ENCODE measurements at places on chromosomes 5 and 9.

DNA sequence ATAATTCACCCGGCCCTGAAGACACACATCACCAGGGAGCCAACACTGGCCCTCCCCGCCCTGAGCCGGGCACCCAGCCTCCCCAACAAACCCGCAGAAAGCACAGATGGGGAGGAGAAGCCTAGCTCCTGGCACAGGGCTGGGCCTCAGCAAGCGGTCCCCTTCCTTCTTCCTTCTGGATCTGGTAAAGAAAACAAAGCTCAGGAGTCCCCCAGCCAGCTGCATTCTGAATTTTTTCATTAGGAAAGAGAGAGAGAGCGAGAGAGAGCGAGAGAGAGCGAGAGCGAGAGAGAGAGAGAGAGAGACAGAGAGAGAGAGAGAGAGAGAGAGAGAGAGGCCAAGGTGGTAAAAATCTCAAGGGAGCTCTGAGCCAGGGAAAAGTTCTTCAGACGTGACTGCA is 195.7 kb downstream of the CRB2 start:
- no peak for DNase-seq

DNA sequence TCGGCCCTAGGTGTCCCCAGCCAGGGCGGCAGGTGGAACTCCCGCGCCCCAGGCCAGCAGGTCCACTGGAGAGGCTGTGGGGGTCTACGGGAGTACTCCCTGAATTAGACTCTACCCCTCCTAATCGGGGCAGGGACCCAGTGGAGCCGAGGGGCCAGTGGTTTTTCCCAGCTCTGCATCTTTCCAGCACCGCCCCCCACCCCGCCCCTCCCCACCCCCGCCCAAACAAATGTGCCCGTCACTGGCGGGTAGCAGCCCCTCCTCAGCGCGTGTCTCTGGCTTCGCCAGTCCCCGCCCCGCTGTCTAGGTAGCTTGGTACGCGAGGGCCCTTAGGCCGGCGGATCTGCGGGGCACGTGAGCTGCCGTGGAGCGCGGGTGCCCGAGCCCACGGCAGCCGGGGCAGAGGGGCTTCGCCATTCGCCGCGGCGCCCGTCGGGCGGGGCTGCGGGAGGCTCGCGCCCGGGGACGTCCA is 7.0 kb downstream of the UNC5A start:
- no peak for DNase-seq

DNA sequence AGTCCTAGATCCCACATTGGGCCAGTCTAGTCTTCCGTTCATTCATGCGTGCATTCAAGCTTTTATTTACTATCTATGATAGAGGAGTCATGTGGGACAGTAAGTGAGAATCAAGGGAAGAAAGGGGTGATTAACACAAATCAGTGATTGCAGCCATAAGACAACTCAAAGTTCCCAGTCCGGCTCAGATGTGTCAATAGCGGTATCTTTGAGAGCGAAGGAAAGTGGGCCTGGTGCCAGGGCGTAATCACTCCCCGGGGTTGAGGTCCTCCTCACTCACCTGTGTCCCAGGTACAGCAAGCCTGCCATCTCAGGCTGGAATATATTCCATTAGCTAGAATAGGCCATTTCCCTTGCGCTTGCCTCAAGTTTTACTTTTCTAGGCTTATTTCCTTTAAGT is 196.3 kb downstream of the ATP10B start:
- DNase-seq: no peak

DNA sequence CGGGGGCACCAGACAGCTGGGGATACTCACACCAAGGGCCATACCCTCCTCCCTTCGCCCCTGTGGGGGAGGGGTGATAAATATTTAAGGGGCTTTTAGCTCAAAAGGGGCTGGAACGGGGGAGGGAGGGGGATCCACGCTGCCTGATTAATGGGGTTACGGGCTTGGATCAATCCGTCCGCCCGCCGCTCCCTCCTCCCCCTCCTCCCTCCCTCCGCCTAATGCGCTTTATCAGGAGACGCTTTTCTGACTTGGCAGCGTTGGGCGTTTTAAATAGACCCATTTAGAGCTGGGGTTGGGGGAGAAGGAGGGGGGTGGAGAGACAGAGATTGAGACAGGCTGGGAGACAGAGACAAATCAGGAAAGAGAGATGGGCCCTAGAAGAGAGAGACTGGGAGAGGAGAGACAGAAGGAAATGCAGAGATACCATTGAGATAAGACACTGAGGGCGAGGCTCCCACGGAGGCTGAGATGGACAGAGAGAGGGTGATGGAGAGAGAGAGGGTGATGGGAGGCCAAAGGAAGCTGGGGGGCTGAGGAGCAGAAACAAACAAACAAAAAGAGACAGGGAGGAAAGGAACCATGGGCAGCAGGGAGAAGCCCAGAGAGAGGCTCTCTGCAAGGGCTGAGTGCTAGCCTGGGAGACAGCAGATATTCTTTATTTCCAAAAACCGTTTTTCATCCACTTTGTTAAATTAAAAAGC is 10.3 kb downstream of the CNTFR start:
- DNase-seq: no peak

DNA sequence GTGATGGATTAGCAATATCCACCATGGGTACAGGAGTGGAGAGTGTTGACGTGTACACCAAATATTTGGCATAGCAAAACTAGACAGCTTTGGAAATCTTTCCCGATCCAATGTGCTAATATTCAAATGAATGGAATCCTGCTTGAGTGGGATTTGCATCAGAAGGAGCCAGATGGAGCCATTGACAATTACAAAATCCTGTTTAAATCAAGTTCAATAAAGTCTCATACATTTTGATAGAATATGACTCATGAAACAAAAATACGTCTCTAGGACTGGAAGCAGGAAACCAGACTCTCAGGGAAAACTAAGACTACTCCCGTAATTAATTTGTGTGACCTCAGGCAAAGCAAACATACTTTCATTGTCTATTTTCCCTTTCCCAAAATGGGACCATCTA is 13.0 kb downstream of the TNC start:
- no peak for DNase-seq

GRCh38 chr5:55645304-55645703 is 66.8 kb downstream of the SLC38A9 start:
- DNase-seq: no peak

All from activated T-cell treated with anti-CD3 and anti-CD28 coated beads for 1 hour (primary cell).